GM13976 (cell line): ENCODE measurements at places on chromosomes 5 and 9.

- DNase-seq: no peak
Observed at GRCh38 chr9:2138646-2139045, 123.5 kb downstream of the SMARCA2 start.

- no peak for DNase-seq
Observed at GRCh38 chr9:134949681-134950385, 32.1 kb upstream of the FCN1 start.

DNA sequence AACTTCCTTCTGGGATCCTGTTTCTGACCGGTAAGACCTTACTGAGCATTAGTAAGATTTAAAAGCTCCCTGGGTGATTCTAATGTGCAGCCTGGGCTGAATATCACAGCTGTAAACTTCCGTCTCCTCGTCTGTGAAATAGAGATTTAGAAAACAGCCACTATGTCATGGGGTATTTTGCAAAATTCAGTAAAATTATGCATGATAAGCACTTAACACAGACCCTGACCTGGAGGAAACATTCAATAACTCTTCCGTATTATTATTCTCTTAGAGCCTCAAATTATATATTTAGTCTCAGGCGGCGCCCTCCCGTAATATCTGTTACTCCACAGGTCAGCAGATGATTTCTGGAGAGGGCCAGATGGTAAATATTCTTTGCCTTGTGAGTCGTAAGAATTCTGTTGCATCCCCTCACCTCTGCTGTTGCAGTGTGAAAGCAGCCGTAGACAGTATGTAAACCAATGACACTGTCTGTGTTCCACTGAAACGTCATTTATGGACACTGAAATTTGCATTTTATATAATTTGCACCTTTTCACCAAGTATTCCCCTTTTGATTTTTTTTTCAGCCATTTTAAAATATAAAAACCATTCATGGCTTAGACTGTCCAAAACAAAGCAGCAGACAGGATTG is 39.2 kb upstream of the RARS1 start:
- DNase-seq: no peak

DNA sequence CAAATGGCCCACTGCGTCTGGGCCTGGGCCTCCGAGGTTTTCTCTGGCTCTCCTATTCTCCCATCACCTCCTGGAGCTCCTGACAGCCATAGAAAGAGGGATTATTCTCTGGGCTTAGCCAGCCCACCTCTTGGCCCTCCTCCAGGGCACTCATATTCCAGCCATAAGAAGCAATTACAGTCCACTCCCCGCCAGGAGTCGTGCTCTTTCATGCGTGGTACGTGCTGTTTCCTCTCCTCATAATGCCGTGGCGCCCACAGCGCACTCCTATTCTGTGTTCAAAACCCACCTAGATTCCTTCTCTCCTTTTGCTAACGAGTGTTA is 240.8 kb upstream of the ZNF462 start:
- DNase-seq: no peak

- peak; percentile 82 for DNase-seq
Observed at GRCh38 chr5:134543820-134544614, 18.5 kb downstream of the JADE2 start.

DNA sequence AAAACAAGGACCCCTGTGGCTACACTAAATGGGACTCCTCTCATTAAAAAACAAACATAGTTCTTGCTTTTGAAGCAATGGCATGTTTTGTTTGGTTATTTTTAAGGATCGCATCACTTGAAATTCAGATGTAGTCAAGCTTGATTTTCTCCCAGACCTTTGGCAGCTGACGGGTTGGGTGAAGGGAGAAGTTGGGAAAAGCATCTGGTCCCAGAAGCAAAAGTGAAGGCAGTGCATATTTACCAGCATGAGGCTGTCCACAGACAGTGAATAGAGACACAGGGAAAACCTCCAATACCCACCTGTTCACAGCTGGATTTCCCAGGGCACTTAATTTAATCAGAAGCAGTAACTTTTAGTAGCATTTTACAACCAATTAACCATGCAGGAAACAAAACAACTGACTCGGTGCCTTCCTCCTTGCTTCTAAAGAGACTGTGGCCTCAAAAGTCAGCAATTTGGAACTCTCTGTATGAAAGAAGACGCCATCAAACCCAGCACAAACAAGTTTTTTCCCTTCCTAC is 245.4 kb downstream of the EBF1 start:
- no peak for DNase-seq

DNA sequence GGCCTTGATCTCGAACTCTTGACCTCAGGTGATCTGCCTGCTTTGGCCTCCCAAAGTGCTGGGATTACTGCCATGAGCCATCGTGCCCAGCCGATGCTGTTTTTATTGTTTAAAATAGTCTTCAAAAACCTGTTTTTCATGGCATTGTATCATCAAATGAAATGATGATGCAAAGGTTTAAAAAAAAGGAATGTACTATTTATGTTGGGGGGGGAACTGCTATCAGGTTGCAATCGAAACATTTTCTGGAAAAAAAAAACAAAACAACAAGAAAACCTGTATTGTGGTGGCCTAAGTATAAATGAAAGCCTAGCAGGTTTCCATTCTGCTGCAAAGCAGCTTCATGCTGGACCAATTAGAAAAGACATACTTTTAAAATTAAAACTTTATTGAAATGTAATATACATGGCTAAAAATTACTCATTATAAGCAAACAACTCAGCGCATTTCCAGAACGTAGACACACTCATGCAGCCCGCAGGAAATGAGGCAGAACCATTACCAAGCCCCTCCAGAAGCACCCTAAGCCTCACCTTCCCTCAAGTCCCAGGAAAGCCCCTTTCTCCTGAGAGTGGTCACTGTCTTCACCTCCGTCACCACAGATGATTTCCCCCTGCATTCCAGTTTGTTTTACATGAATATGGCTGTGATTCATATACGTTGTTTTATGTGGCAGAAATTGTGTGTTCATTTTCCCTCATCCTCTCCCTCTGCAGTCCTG is 19.0 kb downstream of the GPR107 start:
- peak; percentile 50 for DNase-seq

GRCh38 chr9:89807101-89807395 is 202.2 kb downstream of the GADD45G start:
- no peak for DNase-seq

GRCh38 chr5:106833517-106833916 is 837.2 kb downstream of the EFNA5 start:
- no peak for DNase-seq

DNA sequence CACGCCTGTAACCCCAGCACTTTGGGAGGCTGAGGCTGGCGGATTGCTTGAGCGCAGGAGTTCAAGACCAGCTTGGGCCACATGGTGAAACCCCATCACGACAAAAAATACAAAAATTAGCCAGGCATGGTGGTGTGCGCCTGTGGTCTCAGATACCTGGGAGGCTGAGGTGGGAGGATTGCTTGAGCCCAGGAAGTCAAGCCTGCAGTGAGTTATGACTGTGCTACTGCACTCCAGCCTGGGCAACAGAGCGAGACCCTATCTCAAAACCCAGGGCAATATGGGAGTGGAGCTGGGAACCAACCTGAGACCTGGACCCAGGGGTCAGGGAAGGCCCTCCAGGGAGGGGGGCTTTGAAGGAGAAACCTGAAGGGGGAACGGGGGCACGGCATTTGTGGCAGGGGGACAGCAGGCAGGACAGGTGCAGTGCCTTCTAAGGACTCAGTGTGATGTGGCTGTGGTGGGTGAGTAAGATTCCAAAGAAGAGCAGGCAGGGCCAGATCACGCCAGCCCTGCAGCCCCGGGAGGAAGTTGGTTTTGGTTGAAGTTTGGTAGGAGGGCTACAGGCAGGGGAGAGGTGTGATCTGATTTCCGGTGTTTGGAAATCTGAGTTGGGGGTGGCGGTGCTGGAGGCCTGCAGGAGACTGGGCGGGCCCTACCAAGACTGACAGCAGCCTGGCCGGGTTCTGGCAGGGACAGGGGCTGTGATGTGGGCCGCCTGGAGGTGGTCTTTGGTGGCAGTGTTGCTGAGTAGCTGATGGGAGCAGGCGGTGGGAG is 46.2 kb downstream of the NTNG2 start:
- DNase-seq: no peak

GRCh38 chr9:742104-742503 is 99.4 kb upstream of the DMRT1 start:
- DNase-seq: no peak

DNA sequence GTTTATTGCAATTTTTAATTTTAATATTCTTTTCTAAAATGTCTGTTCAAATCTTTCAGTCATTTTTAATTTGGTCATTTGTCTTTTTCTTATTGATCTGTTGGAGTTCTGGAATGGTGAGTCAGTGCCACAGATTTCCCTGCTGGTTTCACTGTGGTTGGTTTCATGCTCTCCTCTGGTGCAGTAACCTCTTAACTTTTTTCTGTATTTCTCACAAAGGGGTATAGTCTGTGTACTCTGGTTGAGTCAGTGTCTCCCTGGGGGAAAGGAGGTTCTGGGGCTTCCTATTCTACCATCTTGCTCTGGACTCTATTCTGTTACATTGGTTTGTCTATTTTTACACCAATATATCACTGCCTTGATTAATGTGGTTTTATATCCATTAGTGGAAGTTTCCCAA is 178.8 kb downstream of the CSNK1G3 start:
- no peak for DNase-seq

GRCh38 chr5:96659170-96659569 is 3.0 kb upstream of the CAST start:
- no peak for DNase-seq

- no peak for DNase-seq
Observed at GRCh38 chr9:91865041-91865440, 85.0 kb downstream of the ROR2 start.

DNA sequence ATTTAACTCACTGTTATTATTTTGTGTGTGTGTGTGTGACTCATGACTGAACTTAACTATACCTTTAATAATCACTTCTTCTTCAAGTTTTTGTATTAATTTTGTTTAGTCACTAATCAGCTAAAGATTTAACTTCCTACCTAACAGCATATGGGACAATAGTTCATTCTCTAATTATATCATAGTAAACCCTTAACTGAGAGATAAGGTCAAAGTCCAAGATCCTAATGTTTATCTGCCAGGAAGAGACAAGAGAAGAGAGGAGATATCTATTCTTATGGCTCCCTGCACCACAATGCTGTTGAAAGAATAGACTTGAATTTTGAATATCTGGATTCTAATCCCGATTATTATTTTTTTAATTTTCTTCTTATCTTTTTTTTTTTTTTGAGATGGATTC is 28.1 kb downstream of the FREM1 start:
- DNase-seq: no peak

GRCh38 chr5:157266286-157267007 is 524 bp downstream of the CYFIP2 start:
- DNase-seq: peak; percentile 70

GRCh38 chr5:117207088-117207668 is 632.6 kb upstream of the SEMA6A start:
- no peak for DNase-seq

- DNase-seq: peak; percentile 50
Observed at GRCh38 chr5:14781106-14781505, 90.5 kb downstream of the ANKH start.

DNA sequence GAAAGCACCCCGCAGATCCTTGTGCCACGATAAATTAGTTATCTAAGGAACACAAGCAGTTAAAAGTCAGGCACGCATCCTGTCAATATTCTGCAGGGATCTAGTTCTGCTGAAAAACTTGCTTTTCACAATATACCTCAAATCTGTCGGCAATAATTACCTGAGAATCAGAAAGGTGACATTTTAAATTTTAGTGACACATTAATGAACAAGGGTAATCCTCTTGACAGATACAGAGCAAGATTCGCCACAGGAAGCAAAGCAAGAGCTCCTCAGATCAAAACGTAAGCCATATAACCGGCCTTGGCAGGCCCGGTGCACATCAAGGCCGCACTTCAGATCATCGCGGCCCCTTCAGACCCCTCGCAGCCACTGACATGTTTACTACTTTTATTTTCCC is 185.7 kb downstream of the ATPSCKMT start:
- no peak for DNase-seq

DNA sequence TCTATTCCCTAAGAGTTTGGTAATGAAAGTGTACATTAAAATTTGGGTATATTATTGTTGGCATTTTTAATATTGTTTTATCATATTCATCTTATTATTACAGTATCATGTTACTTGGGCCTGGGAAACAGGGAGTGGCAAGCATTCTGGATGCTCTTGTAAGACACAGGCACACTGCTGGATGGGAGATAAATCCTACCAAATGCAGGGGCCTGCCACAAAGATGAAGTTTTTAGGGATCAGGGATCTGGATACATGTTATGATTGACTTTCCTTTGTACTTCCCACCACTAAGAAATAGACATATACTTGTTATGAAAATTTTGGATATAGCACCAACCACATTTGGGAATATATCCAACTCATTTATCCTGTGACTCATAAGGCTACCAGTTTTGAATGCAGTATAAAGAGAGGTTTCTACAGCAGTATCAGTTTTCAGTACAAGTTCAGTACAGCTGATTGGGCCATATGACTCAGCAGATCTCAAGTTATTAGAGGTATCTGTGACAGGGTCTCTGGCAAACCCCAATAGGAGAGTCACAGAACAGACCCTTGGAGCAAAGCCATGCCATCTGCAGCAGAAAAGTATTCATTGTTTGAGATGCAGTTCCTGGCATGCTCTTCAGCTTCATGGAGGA is 360.1 kb downstream of the DMAC1 start:
- DNase-seq: no peak

- DNase-seq: no peak
Observed at GRCh38 chr9:116269250-116269649, 115.7 kb downstream of the PAPPA start.

GRCh38 chr5:93722588-93722987 is 18.8 kb downstream of the POU5F2 start:
- DNase-seq: no peak

GRCh38 chr5:60841361-60841760 is 2.7 kb downstream of the ELOVL7 start:
- no peak for DNase-seq

- no peak for DNase-seq
Observed at GRCh38 chr5:9268226-9268625, 277.6 kb downstream of the SEMA5A start.

- no peak for DNase-seq
Observed at GRCh38 chr5:13027874-13028273, 916.6 kb downstream of the DNAH5 start.

GRCh38 chr5:19891658-19892057 is 96.3 kb downstream of the CDH18 start:
- no peak for DNase-seq

DNA sequence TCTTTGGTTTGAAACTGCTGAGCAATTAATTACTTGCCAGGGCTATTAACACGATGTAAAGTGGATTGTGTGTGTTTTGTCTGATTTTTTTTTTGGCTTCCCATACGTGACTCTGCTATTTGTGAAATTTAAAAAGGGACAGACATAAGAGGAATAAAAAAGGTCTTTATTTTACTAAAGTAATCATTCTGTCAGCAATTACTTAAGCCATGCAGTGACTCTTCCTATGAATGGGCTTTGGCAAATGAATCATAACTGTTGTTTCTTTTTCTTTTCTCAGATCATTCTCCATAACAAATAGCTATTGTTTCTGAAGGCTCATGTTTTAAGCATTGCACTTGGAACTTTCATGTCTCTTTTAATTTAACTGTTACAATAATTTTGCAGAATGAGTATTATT is 461.3 kb upstream of the RORB start:
- DNase-seq: no peak

GRCh38 chr5:173680660-173681242 is 64.3 kb upstream of the BOD1 start:
- peak; percentile 65 for DNase-seq
